ENCODE measurements at places on chromosomes 3 and 15.

DNA sequence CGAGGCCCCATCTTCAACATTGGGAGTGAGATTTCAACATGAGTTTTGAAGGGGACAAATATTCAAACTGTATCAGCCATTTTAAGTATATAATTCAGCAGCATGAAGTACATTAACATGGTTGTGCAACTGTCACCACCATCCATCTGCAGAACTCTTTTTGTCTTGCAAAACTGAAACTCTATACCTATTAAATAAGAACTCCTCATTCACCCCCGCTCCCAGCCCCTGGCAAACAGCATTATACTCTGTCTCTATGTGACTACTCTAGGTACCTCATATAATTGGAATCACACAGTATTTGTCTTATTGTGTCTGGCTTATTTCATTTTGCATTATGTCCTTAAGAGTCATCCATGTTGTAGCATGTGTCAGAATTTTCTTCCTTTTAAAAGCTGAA is 110.1 kb downstream of the MAP2K5 start:
- DNase-seq: no peak

DNA sequence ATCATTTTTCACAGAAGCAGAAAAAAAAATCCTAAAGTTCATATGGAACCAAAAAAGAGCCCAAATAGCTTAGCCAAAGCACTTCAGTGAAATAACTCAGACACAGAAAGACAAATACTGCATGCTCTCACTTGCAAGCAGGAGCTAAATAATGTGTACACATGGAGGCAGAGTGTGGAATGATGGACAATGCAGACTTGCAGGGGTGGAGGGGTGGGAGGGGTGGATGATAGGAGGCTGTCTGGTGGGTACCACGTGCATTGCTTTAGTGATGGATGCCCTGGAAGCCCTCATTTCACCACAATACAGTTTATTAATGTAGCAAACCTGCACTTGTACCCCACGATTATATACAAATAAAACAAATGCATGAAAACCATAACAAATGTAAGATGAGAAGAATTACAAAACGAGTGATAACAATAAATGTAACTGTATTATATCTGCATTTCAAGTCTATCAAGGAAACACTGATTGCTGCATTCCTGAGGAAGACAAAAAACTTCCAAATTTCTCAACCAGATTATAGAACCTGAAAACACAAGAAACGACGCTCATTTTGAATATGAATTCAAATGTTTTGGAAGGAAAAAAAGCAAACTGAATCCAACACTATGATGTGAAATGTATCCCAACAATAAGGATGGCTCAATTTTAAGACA is 96.5 kb downstream of the DLG1 start:
- DNase-seq: no peak

GRCh38 chr15:62553911-62554563 is 389.0 kb upstream of the C2CD4B start:
- no peak for DNase-seq

GRCh38 chr15:49145651-49146609 is 9.5 kb downstream of the COPS2 start:
- DNase-seq: peak; percentile 58

- DNase-seq: no peak
These were observed 166.9 kb downstream of the DCLK3 start for GRCh38 chr3:36597422-36597821.

DNA sequence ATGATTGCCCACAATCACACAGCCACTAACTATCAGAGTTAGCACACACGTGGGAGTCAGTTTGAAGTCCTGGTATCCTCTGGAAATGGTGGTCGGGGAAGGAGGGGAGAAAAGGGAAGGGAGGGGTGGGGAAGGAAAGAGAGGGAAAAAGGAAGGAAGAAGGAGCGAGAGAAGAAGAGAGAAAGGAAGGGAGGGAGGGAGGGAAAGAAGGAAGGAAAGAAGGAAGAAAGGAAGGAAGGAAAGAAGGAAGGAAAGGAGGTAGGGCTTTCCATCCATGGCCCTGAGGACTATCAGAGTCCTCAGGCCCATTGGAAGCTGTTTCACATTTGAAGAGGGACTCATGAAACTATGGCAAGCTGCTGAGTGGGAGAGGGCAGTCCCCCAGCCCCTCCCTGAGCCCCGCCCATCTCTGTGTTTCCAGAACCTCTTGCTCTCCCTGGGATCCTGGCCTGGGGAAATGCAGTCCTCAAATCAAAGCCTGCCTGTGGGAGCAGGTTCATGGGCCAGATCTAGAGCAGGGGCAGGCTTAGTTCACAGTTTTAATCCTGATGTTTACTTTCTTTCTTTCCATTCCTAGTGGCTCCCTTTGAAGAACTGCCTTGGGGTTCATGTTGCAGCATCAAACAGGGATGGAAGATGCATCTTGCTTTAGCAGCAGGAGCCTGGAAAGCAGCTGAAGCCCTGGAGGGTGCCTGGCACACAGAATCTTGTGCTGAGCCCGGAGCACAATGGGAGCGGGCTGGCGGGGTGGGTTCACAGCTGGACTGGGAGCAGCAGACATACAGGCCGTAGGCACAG is 66.1 kb upstream of the GLCE start:
- DNase-seq: no peak

DNA sequence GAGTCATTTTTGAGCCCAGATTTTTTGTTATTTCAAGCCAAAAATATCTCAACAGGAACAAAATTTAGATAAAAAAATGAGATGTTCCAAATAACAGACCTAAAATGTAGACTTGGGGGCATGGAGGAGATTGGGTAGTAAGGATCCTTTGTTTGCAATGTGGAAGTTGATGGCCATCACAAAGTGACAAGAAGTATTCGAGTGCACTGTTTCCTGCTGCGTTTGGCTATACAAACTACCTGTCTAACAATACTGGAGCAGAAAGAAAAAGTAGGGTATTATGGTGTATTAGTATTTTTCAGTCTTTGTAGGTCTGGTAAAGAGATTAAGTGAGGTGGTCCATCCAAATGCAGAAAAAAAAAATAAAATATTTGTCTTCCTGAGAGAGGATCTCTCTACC is 284.2 kb downstream of the C3orf38 start:
- no peak for DNase-seq

DNA sequence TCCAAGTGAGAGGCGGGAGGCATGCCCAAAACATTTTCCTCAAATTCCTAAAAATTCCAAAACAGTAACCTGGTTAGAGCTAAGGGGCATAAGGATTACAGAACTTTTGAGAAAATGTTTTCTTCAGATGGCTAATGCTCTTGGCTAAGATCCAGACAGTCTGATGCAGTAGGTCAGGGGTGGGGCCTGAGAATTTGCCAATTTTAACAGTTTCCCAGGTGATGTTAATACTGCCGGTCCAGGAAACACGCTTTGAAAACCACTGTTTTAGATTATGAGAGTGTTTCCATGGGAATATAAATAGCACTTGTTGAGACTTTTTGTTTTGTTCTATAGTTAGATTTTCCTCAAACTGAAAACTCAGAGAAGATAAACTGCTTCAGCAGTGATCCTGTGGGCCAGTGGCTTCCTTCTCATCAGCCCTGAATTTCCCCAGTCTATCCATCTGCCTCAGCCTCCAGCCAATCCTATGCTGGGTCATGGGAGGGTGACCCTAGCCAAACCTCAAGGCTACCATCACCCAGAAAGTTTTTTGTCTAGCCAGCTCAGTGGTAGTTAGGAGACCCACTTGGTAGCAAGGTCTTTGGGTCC is 71.6 kb upstream of the ACP3 start:
- no peak for DNase-seq

GRCh38 chr15:68584756-68585573 is 6.2 kb downstream of the CORO2B start:
- DNase-seq: no peak

DNA sequence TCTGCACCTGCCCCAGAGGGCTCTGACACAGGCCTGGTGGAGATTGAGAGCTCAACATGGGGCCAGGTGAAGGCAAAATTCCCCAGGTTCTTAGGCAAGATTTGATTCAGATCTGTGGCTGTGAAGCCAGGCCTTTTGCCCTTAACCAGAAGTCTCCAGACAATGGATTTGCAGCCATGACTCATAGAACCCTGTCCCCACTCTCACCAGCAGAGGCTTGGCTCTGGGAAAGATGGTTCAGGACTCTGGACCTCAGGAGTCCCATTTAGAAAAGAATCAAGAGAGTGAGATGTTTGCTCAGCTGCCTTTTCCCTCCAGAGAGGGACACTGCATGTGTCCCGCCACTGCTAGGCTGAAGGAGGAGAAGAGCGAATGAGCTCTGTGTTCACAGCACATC is 361.4 kb upstream of the ICE2 start:
- DNase-seq: no peak

- no peak for DNase-seq
These were observed 18.7 kb upstream of the RAD54L2 start for GRCh38 chr3:51519848-51520247.

DNA sequence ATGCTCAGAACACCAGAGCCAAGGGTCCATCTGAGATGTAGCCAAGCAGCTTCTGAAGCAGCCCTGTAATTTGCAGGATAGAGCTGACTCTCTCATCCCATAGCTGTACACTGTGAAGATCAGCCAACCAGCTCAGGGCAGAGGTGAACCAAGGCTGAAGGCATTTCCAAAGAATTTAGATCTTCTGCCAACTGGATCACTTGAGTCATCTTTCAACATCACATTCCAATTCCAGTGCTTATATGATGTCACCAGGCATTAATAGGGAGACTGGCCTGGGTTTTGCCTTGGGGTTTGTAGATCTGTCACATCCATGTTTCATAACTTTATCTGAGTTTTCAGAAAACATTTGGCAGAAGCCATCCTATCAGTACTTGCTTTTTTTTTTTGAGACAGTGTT is 98.2 kb downstream of the NR2F2 start:
- DNase-seq: no peak

- DNase-seq: no peak
These were observed 221.3 kb upstream of the GAP43 start for GRCh38 chr3:115401851-115402501.

DNA sequence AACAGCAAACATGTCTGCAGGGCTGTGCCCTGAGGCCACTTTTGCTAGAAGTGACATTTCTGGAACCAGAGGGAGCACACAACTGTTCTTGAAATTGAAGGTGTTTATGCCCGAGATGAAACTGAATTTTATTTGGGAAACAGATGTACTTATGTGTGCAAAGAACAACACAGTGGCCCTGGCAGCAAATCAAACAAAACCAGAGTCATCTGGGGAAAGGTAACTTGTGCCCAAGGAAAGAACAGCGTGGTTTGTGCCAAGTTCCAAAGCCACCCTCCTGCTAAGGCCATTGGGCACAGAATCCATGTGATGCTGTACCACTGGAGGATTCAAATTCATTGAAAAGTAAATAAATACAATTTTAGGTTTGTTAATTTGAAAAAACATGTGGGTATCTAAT is 31.2 kb upstream of the RARRES1 start:
- DNase-seq: no peak

DNA sequence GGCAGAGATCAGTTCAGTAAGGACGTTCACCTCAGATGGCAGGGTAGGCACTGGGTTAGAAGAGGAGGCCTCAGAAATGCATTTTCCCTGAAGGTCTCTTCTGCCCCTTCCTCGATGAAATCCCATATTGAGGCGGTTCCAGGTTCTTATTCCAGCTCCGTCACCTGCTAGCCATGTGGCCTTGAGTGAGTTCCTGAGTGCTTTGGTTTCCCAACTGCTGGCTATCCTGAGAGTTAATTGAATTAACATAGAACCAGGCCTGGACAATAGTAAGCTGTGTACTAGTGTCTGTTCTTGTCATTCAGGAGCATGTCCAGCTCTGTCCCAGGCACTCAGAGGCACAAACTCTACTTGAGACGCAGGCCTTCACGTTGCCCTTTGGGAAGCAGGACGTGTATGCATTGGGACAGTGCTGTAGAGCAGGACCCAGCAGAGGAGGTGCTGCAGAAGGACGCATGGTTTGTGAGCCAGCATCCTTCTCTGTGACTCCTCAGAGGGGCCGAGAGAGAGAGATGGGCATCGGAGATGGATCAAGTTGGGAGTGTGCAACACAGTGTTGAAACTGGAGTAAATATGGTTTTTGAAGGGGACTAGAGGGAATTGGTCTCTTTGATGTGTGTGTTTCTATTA is 114.2 kb downstream of the ASB7 start:
- DNase-seq: no peak

DNA sequence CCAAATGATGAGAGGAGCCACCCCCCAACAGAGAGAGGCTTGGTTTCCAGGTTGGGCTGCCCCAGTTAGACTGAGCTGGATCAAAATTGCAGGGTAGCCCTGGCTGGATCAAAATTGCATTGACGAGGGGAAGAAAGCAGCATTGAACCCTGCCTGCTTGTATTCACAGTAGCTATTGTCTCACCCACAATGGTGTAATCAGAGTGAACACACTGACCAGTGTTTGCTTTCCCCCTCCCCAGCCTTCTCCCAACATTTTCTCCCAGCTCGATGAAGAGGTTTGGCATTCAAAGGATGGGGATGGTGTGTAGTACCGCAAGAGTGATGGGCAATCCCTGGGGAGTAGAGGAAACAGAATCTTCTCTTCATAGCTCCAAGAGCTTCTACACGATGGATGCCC is 223.8 kb downstream of the ADAMTS9 start:
- DNase-seq: no peak

DNA sequence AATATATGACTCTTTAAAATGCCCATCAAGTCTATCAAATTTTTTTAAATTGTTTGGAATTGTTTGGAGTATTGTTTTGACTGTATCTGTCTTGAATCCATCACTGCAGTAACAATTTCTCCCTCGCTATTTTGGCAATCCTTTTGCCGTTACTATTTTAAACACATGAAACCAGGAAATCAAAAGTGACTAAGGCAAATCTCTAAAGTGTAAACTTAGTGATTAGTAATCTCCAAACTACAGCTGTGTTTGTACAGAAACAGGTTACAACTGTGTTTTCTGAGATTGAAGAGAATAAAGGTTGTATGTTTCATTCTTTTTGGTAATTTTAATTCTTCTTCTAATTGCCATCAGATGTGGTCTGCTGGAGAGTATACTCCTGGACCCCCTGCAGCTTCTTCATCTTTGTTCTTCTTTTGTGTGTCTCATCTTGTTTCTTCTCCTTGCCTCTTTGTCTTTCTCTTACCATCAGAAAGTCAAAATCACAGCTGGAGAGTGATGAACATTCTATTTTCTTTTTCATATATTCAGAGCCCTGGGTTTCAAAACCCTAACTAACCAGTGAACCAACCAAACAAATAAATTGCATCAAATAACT is 465.4 kb downstream of the RBMS3 start:
- no peak for DNase-seq

GRCh38 chr3:142998439-142998838 is 2.9 kb upstream of the U2SURP start:
- no peak for DNase-seq

DNA sequence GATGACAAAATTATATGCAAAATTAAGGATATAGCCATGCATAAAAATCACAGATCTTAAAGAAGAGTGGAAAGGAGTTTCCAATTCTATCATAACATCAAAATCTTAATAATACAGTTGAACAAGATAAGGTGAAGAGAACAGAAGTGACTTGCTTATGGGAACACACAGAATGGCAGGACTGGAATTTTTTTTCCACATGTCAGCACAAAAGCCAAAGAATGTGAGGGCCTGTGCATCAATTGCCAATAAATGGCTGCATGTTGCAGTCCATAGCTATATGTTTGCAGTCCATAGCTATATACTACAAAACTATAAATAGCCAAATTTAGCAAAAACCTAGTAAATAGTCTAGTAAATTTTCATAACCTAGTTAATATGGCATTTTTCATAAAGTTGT is 10.4 kb upstream of the MB21D2 start:
- DNase-seq: no peak
